ENCODE measurements at places on chromosomes 3 and 15. TPM values are rescaled to one million over a fixed set of nuclear protein-coding genes. Genes with fewer than 3 reads are reported as not detected.

The CEP19 gene
- polyA plus RNA-seq: 1.4 TPM

The PPP1R14D gene
- not detected for polyA plus RNA-seq

The DTWD1 gene
- 25.2 TPM for polyA plus RNA-seq

The BLM gene
- 4.4 TPM for polyA plus RNA-seq

The AMIGO3 gene
- 0.02 TPM for polyA plus RNA-seq

The MEGF11 gene
- polyA plus RNA-seq: not detected

The PHLDB2 gene
- 74.2 TPM for polyA plus RNA-seq

The TMEM43 gene
- polyA plus RNA-seq: 98.8 TPM

The FEZF2 gene
- not detected for polyA plus RNA-seq

The CPA3 gene
- not detected for polyA plus RNA-seq

The DENND4A gene
- polyA plus RNA-seq: 6.5 TPM

The GOLGA6D gene
- not detected for polyA plus RNA-seq

The BSN gene
- under 0.01 TPM for polyA plus RNA-seq

The CCR3 gene
- 0.16 TPM for polyA plus RNA-seq

The GPR160 gene
- 0.12 TPM for polyA plus RNA-seq

GRCh38 chr3:64805978-64806377, 118.2 kb upstream of the ADAMTS9 start:
- DNase-seq: no peak

- DNase-seq: no peak
Measured at GRCh38 chr15:76359152-76359551, 22.6 kb downstream of the ISL2 start.

- DNase-seq: no peak
Measured at GRCh38 chr15:71333839-71334238, 218.6 kb downstream of the THSD4 start.

GRCh38 chr15:89671687-89672086, 7.5 kb downstream of the PLIN1 start:
- DNase-seq: no peak

DNA sequence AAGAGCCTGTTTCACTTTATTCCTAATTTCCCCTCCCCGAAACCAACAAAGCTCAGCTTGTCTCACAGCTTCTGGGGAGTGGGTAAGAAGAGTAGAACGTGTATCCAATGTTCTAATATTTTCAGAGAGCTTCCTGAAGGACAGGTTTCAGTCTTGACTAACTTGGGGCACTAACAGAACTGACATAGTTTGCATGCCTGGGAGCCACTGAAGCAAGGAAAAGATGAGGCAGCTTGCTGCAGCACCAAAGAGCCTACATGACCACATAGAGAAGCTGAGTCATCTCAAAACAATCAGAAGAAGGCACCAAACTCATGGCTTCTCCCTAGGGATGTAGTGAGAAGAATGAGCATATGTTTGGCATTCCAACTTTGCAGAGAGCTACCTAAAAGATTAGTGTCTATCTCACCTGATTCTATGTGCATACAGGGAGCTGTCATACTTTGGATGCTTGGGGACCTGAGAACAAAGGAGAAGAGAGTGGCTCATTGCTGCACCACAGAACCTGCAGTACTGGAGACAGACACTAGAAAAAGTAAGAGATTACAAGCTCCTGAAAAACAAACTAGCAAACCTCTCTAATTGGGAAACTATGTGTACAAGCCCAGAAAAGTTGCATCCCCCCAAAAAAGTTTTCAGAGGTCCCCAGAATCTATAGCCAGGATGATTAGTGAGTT, 86.9 kb downstream of the DCLK3 start:
- peak; percentile 85 for DNase-seq

- DNase-seq: no peak
Measured at GRCh38 chr15:95656595-95656994, 673.9 kb upstream of the NR2F2 start.

DNA sequence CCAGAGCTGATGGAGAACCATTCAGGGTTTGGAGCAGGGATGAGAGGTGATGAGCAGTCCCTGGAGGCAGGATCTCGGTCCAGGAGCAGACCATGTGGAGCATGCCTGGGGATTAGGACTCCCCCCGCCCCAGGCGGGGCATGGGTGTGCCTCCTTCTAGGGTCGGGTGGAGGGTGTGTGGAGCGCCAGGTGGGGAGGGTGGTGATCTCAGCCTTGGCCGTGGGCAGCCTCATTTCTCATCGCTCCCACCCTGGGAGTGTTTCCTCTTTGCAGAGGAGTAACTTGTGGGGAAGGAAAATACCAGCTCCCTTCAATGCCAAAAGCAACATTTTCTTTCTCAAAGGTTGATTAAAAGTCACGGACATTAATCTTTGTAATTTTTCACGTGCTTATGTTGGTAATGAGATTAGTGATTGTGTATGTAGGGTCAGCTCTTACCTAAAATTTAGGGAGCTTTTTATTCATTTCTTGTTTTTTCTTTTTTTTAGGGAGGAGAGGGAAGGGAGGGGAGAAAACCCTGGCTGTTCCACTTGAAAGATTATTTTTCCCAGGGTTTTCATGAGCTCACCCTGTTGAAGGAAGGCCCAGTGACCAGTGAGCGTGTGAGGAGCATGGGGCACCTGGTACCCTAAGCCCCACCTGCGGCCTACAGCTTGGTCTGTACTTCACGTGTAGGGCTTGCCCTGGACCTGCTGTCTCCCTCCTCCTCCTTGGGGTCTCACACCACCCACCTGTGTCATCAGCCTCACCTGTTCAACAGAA, 11.0 kb downstream of the FBLN2 start:
- no peak for DNase-seq

DNA sequence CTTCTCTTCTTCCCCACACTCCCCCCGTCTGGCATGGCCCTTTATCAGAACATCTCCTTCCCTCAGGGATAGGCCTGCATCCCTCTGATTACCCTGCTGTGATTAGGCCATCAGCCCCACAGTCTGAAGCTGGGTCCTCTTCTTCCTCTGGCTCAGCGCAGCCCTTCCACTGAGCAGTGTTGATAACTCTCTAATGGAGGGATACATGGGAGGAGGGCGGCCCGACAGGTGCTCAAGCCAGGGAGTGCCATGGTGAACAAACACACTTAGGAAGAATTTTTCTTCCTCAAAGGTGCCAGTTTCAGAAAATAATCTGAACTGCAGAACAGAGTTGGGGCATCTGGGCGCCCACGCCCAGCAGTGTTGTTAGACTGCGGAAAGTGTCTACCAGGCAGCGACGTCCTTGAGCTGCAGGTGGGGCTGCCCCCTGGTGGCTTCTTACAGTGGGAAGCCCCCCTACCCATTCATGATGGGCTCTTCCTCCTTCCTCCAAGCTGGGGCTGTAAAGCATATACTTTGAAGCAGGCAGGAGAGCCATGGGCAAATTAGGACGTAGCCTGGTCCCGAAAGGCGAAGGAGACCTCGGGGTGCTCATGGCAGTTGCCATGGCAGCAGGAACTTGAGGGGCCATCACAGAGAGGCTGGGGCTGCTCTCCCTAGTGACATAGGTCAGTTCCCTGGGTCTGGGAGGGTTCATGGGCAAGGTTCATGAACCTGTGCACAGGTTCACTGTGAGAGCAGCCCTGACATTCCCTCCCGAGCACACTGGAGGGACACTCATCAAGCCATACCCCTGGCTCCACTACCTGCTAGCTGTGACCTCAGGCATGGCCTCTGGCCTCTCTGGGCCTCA, 33.2 kb upstream of the NR2C2 start:
- no peak for DNase-seq

DNA sequence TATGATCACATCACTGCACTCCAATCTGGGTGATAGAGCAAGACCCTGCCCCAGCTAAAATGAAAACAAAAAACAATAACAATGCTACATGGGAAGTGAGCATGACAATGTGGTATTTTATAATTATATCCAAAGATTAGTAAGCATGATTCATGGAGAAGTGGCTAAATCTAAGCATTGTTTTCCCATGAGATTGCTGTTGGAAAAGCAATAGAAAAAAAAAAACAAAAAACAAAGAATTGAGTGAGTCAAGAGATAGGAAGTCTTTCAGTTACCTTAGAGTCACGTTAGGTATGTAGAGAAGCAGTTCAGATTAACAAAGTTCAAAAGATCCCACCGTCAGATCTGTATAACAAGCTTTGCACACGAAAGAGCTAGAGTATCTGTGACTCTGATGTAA, 210.3 kb upstream of the CNTN6 start:
- DNase-seq: peak; percentile 15

- no peak for DNase-seq
Measured at GRCh38 chr3:39434574-39434973, 28.1 kb downstream of the RPSA start.

GRCh38 chr3:116230431-116231020, 214.8 kb downstream of the LSAMP start:
- no peak for DNase-seq

DNA sequence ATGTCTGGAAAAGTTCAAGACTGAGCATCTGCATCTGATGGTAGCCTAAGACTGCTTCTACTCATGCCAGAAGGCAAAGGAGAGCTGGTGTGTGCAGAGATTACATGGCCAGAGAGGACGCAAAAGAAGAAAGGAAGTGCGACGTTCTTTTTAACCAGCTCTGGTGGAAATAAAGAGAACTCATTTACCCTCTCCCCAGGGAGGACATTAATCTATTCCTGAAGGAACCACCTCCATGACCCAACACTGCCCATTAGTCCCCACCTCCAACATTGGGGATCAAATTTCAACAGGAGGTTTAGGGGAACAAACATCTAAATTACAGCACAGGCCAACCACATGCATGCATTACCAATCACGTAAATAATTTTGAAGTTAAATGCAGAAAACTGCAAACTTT, 1.5 kb upstream of the NCK1 start:
- no peak for DNase-seq

- no peak for DNase-seq
Measured at GRCh38 chr3:134628884-134629283, 21.9 kb downstream of the KY start.

DNA sequence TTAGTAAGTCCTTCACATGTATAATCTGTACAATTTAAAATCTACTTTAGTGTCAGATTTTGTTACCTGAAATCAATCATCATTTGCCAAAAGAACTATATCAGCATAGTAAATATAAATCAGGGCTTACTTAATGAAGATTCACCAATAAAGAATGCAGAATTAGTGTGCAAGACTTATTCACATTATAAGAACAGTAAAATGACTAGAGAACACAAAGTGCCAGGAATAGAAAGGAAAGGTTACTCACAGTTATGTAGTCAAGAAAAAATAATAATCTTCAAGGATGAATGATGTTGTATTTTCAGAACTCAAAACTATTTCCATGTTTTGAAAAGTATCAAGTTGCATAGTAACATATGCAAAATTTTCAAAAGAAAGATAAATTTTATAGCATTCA, 891.9 kb downstream of the ROBO1 start:
- no peak for DNase-seq

- DNase-seq: no peak
Measured at GRCh38 chr15:70121624-70122302, 24.0 kb upstream of the TLE3 start.

GRCh38 chr3:135549928-135550494, 415.5 kb upstream of the PPP2R3A start:
- DNase-seq: no peak

DNA sequence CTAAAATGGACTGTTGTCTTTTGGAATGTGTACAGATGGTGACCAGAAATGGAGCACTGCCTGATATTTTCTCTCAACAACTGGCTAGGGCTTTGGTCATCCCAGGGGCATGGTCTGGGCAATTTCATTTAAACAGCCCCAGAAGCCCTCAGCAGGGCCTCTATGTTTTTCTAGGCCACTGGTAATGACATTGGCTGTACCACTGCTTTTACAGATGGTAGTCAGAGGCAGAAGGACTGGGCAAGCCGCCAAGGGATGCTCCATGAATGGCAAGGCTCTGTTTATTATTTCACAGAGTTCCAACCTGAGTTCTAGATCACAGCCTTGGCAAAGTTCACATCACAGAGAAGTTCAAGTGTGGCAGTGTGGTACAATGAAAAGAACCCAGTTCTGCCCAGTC, 37.0 kb upstream of the LMCD1 start:
- no peak for DNase-seq

- no peak for DNase-seq
Measured at GRCh38 chr3:180085122-180085710, 48.5 kb upstream of the PEX5L start.

DNA sequence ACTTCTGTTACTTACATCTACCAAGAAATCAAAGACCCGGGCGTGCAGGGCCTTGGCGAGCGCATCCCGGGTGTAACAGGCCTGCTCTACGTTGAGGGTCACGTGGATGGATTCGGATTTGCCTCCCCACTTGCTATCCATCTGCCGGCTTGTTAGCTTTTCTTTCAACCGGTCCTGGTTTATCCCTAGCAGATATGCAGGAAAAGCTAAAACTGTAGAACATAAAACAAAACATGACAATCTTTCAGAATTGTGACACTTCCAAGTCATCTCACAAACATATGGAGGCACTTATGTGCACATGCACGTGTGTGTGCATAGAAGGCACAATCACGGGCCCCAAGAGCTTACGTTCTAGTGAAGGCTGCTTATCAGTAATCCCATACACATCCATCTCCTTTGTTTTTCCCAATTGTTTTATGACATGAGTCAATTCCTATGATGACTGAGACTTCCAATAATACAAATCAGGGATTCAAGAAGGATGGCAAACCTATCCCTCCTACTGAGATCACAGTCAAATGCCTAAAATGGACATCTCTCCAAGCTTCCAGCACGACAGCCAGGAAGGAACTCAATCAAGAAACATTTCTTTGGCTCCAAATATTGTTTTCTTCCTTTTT, 11.3 kb downstream of the LDHAL6B start:
- DNase-seq: no peak

DNA sequence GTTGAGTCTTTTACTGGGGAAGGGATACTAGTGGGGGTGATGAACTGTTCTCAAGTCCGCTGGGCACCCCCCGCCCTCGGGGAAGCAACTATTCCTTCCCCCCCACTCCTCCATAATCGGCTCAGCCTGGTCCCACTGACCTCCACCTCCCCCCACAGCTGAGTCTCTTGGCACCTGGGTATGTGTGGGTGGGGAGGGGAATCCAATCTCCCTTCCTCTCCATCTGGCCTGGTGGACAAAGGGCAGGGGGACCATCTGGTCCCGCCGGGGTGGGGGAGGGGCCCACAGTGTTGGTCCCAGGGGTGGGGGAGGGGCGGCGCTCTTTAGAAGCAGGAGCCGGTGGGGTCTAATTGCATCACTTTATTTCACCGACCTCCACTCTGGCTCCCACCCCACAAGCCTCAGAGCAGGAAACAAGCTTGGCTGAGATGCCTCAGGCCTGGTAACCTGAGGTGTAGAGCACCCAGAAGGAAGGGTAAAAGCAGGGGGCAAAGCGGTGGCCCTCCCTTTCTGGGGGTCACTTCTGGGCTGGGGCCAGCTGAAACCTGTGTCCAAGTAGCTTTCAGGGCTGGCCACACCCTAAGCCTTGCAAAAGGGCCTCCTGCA, 1.0 kb upstream of the PCBP4 start:
- no peak for DNase-seq

DNA sequence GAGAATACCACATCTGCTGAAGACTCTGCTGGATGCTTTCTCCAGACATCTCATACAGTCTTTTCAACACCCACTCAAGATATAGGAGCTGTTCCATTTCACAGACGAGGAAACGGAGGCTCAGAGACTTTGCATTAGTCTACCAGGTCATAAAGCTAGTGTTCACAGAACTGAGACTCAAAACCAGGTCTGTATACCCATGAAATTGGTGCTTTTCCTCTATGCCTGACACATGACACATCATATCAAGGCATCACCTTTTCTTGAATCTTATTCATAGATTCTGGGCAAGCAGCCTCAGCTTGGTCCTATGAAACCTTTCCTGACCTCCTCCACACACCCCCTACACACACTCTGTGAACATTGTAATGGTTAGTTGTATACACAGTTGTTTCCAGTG, 101.2 kb downstream of the LPP start:
- no peak for DNase-seq

- DNase-seq: no peak
Measured at GRCh38 chr3:49733551-49733950, 9.8 kb upstream of the GMPPB start.
